T-cell (primary cell): ENCODE measurements at places on chromosomes 1 and 21. TPM values are rescaled to one million over a fixed set of nuclear protein-coding genes. Genes with fewer than 3 reads are reported as not detected.

Gene TSPEAR
- not detected for total RNA-seq

Gene KRTAP12-2
- not detected for total RNA-seq

Gene GIPC2
- 0.19 TPM for total RNA-seq

Gene VAV3
- 4.6 TPM for total RNA-seq

- DNase-seq = no peak
- no peak overlapping the region for H3K4me3 ChIP-seq
- no peaks in the 10 kb centered on the region for H3K36me3 ChIP-seq
- no peaks in the 10 kb centered on the region for H3K27me3 ChIP-seq
- no peak overlapping the region for H3K27ac ChIP-seq
Observed at GRCh38 chr1:30311749-30312148, 411.6 kb downstream of the MATN1 start.

- DNase-seq = no peak
- H3K4me1 ChIP-seq = peaks cover 5% of the 10 kb centered on the region
- H3K27me3 ChIP-seq = peaks cover 59% of the 10 kb centered on the region
- no peaks in the 10 kb centered on the region for H3K36me3 ChIP-seq
Observed at GRCh38 chr1:20589331-20590278, 708 bp downstream of the CDA start.

DNA sequence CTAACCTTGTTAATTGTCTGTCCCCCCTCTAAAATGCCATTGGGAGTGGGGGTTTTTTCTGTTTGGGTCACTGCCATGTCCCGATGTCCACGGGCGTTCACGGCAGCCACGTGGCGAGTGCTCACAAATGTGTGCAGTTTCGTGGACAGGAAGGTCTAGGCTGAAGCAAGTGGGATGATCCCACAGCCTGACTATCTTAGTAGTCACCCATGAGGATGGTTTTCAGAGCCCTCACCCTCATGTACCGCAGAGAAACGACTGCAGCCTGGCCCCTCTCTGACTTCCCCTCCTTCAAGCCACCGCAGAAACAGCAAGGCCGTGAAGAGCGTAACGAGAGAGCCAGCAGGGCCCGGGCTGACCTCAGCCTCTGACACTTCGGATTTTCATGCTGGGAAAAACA is 52.3 kb upstream of the COX20 start:
- H3K27ac ChIP-seq = no peak overlapping the region
- H3K4me3 ChIP-seq = no peak overlapping the region
- no peaks in the 10 kb centered on the region for H3K36me3 ChIP-seq
- no peak for DNase-seq
- no peaks in the 10 kb centered on the region for H3K4me1 ChIP-seq
- no peaks in the 10 kb centered on the region for H3K27me3 ChIP-seq

DNA sequence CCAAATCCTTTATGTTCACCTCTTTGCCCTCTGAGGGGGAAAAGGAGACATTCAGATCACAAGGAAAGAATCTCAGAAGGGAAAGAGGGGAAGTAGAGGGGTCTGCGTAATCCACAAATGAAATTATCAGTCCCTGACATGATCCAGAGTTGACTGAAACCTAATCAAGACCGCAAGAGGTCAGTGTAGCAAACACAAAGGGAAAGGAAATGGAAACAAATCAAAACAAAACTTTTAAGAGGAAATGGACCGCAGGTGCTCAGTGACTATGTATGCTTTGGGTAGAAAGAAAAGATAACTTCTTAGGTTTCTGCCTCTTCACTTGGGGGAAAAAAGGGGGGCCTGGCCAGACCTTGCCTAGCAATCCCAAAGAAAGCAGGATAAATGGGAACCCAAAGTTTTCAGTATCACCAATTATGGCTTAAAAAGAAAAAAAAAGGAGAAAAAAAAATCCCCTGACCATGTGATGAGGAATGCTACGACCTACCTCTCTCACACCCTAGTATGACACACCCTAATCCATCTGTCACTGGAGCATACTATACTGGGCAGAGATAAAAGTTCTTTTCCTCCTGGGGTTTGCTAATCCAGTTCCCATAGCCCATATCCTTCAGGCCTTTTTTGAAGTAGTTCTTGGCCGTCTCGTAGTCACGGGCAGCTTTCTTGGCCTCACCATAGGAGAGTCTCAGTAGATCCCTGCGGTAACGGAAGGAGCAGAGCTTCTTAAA is 16.9 kb downstream of the CHRNB2 start:
- peaks cover 42% of the 10 kb centered on the region for H3K36me3 ChIP-seq
- DNase-seq = no peak
- no peak overlapping the region for H3K4me3 ChIP-seq

DNA sequence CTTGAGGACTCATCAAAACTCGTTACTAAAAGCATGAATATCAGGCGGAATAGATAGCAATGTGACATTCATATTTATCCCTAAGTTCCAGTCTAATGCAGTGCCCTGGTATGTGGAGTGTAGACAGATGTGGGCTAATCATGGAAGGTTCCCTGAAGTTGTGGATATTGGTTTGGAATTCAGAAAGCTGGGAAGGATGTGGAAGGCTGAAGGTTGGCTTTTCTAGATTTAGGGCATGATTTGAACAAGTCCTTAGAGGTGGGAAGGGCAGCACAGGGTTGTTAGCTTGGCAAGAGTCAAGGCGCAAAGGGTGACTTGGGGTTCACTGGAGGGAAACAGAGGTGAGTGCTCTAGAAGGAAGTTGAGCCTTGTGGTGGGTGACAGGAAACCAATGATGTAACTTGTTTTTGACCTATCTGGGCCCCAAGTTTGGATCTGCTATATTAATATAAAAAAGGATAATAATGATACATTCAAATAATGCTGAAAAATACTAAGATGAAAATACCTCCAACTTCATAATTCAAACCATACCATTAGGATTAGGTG is 21.9 kb downstream of the LGALS8 start:
- H3K36me3 ChIP-seq = peaks cover 10% of the 10 kb centered on the region
- H3K4me3 ChIP-seq = no peak overlapping the region
- H3K27me3 ChIP-seq = no peaks in the 10 kb centered on the region
- no peak for DNase-seq
- no peaks in the 10 kb centered on the region for H3K4me1 ChIP-seq
- peak overlapping the region; percentile 39 for H3K27ac ChIP-seq
